ENCODE measurements at places on chromosomes 2 and 18.

- no peak for DNase-seq
Measured at GRCh38 chr18:10067670-10068659, 154.1 kb downstream of the VAPA start.

DNA sequence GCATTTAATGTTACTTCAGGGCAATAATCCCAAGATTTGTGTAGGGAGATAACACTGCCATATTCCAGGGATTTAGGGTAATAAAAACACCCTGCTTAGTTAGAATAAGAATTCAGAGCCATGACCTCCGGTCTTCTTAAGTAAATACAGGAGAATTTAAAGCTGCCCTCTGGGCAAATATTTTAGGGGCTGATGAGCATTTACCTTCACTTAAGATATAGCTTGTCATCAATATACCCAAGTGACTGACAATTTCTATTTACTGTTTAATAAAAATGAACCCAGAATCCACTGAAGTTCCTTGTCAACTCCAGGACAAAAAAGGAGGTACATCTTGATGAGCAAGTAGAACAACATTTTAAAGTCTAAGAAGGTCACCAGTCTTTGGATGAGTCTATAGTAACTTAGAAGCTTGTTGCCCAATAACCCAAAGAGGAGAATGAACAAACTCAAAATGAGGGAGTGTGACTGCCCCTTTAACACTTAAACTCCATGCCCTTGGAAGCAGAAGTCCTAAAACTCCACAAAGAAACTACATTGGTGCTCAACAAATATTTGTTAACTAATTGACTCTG is 24.3 kb upstream of the IKZF2 start:
- DNase-seq = no peak

DNA sequence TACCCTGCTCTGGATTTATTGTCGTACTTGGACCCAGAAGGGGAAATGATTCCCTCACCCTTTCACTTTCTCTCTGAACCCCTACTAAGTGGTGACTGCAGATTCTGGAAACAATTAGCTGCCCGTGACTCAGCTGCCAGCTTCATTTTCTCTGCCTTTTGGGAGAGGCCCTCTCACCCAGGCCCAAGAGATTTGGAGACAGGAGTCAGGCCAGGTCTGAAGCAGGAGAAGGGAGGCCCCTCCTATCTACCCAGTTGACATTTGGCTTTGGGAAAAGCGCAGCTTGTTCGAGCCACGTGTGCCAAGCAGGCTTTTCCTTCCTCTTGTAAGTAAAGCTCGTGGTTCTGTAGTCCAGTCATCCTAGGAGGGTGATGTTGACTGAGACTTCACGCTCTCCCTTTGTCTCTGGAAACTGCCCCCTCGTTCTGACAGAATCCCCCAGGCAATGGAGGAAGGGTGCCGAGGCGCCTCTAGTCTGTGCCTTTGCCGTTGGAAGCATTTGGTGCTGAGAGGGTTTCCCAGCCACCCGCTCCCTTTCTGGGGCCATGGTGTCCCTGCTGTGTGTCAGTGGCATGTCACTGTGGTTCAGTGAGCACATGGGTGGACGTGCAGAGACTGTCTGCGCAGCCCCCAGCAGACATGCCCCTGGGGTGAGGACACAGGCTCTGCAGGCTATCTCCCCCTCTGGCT is 8.6 kb downstream of the OXER1 start:
- DNase-seq = no peak

- no peak for DNase-seq
Measured at GRCh38 chr2:153068052-153068451, 349.6 kb downstream of the ARL6IP6 start.

GRCh38 chr2:43356774-43357173 is 130.4 kb upstream of the ZFP36L2 start:
- no peak for DNase-seq

DNA sequence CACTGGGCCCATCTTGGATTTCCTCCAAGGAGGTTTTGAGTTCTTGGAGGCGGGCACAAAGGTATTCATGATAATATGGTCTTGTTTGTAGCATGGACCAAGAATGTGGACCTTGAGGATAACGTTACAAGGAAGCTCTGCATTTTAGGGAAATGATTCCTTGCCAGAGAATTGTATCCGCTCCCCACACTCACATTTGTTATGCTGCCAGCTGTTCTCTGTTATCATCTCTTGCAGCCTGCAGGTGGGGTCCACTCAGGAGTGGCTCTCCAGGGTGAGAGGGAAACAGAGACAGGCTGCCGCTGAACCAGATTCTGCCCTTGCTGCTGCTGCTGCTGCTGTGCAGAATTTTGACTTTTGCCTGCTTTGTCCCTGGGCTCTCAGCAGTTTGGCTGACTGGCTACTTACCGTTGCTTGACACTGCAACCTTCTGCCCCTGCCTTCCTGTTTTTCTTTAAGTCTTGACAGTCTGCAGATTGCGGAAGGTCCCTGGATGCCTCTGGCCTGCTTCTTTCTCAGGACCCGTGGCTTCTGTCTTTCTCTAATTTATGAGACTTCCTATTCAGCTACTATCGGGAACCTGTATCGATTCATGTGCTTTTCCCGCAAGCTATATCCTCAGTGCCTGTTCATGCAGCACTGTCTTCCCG is 122.3 kb upstream of the DOCK10 start:
- no peak for DNase-seq

- DNase-seq = no peak
Measured at GRCh38 chr2:232483923-232484627, 3.6 kb downstream of the ECEL1 start.
